Fibroblast of upper back skin (primary cell): ENCODE measurements at places on chromosomes 16 and 17.

GRCh38 chr16:86277221-86277620, 233.1 kb upstream of the FOXF1 start:
- no peak for DNase-seq

- no peak for DNase-seq
Measured at GRCh38 chr17:82710499-82711232, 5.8 kb upstream of the FN3KRP start.

GRCh38 chr17:65228287-65228686, 91.1 kb downstream of the RGS9 start:
- DNase-seq, result no peak

DNA sequence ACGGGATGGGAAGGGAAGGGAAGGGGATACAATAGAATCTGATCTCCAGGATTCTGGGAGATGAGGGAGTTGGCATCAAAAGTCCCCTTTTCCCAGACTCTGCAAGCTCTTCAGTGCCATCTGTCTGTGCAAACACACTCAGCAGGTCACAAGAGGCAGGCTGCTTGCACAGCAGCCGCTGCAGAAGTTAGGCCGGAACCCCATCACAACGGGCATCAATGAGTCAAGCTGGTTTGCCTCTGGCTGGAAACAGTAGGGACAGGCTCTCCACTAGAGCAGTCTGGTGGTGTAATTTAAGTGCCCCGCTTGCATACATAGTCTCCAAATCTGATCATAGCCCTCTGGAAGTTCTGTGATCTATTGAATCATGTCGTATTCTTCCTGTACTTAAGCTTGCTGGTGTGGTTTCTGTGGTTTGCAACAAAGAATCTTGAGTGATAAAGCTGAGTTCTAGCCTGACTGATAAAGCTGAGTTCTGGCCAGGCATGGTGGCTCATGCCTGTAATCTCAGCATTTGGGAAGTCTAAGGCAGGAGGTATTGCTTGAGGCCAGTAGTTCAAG, 33.7 kb upstream of the KDM8 start:
- DNase-seq, result peak; percentile 83

DNA sequence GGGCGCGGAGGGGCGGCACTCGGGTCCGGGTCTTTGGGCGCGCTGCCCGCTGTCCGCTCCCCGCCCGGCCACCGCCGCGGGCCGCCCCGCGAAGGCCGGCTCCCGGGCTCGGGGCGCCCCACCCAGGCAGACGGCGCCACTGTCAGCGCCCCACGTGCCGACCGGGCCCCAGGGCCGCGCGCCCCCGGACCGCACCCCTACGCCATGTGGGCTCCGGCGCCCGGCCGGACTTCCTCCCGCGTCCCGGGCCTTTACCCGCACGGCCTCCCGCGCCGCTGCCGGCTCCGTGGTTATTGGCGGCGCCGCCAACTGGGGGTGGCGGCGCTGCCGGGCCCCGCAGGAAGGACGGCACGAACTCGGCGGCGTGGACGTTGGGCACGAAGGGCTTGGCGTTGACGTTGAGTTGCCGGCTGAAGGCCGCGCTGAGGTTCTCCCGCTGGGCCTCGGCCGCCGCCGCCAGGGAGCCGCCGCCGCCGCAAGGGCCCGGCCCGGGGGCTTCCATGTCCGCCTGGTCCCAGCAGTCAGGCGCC, 577 bp downstream of the GSPT1 start:
- DNase-seq, result no peak

DNA sequence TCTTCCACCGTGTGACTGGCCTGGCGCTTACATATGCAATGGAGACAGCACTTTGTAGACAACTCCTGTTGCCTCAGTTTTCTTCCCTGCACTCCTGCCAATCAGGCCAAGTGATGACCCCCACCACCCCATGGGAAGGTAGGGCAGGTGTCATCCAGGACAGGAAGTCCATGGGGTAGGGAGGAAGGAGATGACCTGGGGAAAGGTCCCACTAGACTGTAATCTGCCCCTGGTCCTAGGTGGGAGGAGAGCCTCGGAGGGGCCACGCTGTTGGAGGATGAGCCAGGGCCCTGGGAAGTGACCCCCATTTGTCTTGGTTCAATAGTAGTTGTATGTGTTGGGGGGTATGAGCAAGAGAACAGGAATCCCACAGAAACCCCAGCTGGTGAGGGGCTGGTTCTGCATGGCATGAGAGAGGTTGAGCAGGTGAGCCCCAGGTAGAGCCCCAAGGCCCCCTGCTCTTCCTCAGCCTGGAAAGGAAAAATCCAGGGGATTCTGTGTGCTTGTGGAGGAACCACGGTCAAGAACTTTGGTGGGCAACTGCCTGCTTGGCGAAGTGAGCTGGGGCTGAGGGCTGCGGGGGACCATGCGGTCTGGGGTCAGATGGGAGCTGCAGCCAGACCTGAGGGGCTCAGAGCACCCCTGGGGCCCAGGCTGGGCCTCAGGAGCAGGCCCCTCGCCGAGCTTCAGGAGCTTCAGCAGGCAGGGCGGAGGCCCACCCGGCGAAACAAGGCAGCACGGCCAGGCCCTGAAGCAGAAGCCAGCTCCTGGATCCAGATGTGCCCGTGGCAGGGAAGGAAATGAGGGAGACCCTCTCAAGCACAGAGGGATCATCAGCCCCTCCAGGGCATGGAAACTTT, 50.7 kb downstream of the NT5M start:
- no peak for DNase-seq

- DNase-seq, result no peak
Measured at GRCh38 chr16:51951668-51952298, 595.2 kb downstream of the TOX3 start.

DNA sequence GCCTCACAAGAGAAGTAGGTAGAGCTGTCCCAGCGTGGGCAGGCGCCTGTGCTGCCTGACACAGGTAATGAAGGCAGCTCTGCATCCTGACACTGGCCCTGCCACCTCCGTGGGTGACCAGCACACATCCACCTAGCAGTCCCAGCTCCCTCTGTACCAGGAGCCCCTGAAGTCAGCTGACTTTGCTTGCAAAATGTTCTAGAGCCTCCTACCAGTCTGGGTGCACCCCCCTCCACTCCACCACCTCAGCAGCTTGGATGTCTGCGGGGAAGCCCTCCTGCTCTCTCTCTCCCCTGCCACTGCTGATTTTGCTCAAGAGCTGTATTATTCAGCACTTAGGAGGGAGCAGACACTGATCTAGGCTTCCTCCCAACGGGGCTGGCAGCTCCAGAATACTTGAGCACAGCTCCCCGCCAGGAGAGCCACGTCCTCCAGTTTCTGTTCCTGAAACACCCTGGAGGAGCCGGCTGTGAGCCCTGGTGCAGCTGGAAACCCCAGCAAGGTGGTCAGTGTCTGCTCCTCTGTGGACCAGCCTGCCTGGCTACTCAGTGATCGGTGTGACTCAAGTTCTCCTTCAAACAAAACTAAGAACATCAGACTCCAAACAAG, 1.0 kb downstream of the RNF166 start:
- DNase-seq, result no peak

DNA sequence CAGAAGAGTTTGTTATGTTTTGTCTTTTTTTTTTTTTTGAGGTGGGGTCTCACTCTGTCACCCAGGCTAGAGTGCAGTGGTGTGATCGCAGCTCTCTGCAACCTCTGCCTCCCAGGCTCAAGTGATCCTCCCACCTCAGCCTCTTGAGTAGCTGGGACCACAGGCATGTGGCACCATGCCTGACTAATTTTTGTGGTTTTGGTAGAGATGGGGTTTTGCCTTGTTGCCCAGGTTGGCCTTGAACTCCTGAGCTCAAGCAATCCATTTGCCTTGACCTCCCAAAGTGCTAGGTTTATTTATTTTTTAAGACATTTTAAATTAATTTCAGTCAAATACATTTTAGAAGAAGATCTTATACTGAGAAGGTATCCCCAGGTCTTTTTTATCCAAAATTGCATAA, 366.7 kb downstream of the KCNJ2 start:
- DNase-seq, result peak; percentile 32

DNA sequence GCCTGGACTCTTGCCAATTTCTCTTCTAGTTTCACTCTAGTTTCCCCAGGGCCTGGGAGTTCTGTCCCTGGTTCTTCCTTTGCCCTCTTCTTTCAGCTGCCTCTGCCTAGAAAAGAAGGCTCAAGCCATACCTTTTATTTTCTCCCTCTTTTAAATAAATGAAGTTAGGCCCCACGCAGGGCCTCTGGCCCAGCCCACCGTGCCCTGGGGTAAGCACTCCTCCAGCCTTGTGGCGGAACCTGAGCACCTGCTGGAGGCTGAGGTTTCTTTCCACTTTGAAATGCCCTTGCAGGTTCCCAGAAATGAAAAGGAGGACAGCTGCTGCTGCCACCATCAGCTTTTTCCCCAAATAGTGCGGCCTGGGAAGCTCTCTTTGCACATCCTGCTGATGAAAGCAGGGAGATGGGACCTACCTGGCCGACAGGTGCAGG, 139.4 kb downstream of the CCDC182 start:
- DNase-seq, result peak; percentile 48

GRCh38 chr16:67260426-67261063, 11.8 kb downstream of the SLC9A5 start:
- DNase-seq, result peak; percentile 74

- no peak for DNase-seq
Measured at GRCh38 chr16:83389751-83390150, 418.0 kb upstream of the HSBP1 start.
